SK-N-SH (cell line): ENCODE measurements at places on chromosomes 3 and 15.

GRCh38 chr3:136750209-136750896 is 1.8 kb downstream of the STAG1 start:
- no peak for DNase-seq

DNA sequence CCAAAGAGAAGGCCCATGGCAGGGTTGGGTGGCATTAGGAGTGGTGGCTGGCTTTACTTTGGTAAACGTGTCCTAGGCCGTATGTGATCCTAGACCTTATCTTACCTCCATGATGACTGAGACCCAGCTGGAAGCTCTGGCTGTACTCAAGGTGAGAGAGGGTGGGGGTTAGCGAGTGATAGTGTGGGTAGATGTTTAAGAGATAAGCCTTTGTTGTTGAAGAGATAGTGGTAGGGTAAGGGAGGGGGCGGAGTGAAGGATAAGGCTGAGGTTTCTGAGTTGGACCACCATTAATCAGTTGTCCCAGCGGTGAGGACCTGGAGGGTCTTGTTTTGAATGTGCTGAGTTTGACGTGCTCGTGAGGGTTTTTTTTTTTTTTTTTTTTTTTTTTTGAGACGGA is 61.5 kb upstream of the ULK4 start:
- DNase-seq, result no peak

DNA sequence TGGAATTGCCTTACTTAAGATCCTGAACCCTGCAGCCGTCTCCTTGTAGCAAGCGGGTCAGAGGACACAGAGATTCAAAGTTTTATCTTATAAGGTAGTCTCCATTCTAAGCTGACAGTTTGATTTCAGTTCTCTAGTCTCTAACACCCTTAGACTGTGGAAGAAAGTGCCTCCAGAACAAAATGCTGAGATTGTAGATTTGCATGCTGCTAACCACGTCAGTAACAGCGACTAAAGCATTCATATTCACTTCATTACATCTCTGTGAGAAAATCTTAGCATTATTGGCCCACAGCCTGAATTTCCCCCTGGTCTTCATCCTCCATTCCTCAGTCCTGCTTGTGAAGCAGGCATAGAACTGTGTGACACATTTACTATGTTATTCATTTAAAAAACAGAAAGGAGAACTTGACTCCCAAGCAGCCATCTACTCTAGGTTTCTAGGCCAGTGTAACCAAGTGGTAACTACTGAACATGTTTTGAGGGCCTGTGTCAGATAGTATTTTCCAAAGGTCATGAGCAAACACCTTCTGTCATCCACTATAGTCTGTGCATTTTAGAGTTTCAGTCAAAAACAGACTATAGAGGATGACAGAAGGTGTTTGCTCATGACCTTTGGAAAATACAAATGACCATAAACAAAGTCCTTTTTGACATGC is 27.4 kb downstream of the ARIH2 start:
- DNase-seq, result no peak

- peak; percentile 81 for DNase-seq
These were observed 780 bp downstream of the TIPARP start for GRCh38 chr3:156674911-156675829.

DNA sequence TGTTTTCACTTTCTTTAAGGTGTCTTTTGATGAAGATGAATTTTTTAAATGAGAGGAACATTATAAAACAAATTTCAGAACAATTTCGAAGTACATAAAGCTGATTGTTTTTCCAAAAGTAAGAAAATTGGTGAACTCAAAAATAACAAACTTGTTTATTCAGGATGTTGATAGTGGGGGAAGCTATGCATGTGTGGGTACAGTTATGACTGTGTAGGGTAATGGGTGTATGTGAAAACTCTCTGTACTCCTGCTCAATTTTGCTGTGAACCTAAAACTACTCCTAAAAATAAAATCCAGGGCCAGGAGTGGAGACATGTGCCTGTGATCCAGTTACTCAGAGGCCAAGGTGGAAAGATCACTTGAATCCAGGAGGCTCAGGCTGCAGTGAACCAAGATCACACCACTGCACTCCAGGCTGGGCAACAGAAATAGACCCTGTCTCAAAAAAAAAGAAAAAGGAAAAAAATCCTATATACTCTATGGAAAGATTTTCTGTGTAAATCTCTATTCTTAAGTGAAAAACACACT is 37.2 kb downstream of the PIK3CB start:
- DNase-seq, result no peak

DNA sequence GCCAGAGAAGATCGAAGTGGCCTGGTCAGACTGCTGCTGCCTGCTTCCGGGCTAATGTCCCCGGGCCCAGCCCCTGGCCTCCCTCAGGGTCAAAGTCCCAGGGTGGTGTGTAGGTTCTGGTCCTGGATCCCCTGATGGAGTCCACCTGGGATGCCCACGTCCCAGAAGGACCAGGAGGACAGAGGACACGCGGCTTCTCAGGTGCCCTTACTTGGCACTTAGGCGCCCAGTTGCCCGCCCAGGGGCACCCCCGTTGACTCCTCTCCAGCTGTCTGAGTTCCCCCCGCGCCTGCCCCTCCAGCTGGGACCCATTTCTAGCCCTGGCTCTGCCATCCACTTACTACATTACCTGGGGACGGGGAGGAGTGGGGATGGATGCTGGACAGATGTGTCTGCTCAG is 44.6 kb downstream of the LINGO1 start:
- no peak for DNase-seq

GRCh38 chr3:55858302-55858701 is 371.2 kb upstream of the WNT5A start:
- no peak for DNase-seq

DNA sequence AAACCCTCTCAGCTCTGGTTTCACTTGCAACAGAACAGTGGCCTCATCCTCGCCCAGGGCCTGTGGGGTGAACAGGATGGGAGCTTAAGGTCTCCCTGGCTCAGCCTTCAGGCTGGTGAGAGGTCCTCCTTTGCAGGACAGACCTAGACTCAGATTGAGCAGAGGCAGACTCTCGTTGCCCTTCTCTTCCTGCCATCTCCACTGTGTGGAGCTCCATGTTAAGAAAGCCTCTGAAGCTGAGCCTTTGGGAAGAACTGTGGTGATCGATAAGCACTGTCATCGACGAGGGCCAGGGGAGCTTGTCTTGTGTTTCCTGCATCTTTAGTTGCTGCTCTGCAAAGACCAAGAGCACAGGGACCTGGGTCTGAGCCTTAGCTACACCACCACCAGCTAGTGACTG is 37.8 kb upstream of the GRIP2 start:
- no peak for DNase-seq

DNA sequence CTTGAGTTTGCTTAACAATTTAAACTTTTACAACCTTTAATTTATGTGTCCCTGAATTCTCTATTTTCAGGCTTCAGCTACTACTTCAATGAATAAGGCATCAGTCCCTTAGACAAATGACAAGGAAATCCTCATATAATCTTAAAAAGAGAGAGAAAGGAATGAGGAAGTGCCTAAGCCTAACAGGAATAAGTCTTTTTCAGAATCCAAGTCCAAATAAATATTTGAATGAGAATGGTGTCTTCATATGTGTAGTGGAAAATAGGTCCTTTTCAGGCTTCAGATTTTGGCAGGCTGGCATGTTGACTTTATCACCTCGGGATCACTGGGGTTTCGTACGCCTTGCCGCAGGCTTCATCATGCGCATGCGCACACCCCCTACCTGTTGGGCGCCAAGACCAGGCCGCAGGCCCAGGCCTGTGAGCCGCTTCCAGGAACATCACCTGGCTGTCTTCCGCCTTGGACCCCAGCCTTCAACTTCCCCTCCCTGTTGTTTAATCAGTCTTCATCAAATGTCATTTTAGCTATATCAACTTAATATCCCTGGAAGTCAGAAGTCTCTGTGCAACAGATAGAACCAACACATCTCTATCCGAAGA is 334.5 kb downstream of the SOX2 start:
- DNase-seq, result no peak

DNA sequence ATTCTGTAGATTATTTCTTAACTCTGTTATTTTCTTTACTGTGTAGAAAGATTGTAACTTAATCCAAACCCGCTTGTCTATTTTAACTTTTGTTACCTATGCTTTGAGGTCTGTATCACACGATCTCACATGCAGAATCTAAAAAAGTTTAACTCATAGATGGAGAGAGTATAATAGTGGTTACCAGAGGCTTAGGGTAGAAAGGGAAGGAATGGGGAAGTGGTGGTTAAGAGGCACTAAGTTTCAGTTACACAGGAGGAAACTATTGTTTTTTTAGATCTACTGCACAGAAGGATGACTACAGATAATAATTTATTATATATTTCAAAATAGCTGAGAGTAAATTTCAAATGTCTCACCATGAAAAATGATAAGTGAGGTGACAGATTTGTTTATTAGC is 515.2 kb downstream of the RSL24D1 start:
- DNase-seq, result no peak

GRCh38 chr3:23950293-23950692 is 5.2 kb downstream of the NR1D2 start:
- DNase-seq, result no peak

GRCh38 chr15:71357321-71357732 is 242.1 kb downstream of the THSD4 start:
- DNase-seq, result peak; percentile 28

DNA sequence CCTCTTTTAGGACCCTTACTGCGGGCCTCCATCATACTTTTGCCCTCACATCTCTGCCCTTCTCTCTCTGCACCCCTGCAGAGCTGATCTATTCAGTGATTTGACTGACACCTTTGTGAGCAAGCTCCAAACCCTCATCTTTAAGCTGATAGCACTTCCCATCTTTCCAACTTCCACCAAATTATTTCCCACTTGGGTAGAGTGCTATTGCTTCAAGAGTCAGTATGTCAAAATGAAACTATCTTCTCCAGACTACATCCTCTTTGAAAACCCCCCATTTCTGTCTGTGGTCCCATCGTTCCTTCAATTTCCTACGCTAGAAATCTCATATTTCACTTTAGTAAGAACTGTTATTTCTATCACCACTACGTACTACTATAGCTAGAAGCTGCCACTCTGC is 19.7 kb downstream of the ZWILCH start:
- no peak for DNase-seq

DNA sequence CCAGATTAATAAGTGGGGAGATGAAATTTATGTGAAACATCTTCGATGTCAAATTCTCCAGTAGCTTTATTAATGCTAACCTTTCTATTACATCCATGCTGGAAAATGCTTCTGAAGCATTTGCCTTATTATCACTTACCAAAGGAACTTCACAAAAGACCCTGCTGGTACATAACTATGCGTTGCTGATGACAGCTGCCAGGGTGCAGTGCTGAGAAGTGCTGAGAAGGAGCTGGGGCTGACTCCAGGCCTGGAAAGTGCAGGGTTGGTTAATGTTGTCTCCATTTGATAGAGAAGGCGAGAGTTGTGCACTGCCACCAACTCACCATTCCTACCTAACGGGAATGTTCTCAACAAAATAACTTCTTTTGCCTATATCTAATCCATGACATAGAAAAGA is 736.0 kb upstream of the NR2F2 start:
- DNase-seq, result no peak

DNA sequence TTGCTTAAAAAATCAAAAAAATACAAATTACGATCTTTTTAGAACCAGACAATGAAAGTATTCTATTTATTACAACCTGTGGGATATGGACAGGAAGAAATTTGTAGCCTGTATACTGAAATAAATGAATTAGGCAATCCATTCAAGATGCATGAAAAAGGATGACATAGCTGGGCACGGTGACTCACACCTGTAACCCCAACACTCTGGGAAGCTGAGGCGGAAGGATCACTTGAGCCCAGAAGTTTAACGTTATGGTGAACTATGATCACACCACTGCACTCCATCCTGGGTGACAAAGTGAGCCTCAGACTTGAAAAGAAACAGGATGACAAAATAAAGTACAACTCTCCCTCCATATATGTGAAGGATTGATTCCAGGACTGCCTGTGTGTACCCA is 74.1 kb downstream of the MSL2 start:
- DNase-seq, result no peak
